ENCODE measurements at places on chromosomes 7 and 10.

DNA sequence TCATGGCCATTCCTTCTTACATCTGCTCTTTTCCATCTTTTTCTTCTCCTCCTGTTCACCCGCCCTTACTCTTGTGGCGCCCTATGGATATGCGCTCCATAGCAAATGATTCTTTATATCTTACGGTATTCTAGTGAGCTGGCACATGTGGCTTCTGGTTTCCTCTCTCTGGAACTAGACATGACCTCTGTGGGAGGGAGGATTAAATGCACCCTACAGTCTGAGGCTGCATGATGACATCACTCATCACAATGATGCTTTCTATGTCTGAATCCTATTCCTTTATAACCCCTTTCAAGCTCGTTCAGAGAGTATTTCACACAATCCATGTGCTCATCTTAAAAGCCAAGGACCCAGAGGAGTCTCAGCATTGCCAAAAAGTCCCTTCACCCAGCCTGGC is 153.3 kb downstream of the EGFR start:
- no peak for DNase-seq

DNA sequence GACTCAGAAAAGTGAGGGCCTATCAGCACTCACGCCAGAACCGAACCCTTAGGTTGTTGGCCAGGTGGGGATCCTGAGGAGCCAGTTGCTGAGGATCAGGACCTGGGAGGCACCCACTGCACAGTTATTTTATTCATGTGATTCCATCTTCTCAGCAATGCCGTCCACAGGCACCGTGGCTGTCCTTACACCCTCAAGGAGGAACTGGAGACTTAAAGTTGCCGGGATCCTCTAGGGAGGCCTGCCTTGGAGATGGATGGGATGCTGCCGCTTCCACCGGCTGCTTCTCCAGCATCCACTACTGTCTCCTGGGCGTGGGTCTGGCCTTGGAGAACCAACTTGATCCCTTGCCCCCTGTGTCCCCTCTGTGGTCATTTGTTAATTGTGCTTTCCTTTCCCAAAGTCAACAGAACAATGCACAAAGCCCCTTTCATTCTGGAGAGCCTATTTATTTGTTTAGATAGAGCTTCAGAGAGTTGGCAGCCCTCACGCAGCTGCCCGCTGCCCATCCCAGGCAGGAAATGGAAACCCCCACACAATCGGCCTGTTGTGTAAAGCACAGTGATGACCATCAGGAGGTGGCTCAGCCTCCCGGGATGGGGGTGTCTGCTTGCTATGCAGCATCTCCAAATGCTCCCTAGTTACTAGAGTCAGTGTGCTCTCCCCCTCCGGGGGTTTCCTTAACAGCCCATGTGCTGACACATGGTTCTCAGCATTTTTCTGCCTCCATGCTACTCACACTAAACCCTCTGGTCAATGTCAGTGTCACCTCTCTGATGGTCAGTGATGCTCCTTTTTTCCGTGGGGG is 52.9 kb upstream of the IGFBP3 start:
- DNase-seq, result peak; percentile 78

- DNase-seq, result no peak
Observed at GRCh38 chr10:45460235-45460878, 86.3 kb downstream of the ALOX5 start.

- no peak for DNase-seq
Observed at GRCh38 chr10:80371467-80371866, 14.9 kb downstream of the DYDC2 start.

GRCh38 chr7:100475549-100475948 is 3.5 kb downstream of the TSC22D4 start:
- no peak for DNase-seq

GRCh38 chr7:53993224-53993623 is 549.0 kb upstream of the VSTM2A start:
- no peak for DNase-seq

DNA sequence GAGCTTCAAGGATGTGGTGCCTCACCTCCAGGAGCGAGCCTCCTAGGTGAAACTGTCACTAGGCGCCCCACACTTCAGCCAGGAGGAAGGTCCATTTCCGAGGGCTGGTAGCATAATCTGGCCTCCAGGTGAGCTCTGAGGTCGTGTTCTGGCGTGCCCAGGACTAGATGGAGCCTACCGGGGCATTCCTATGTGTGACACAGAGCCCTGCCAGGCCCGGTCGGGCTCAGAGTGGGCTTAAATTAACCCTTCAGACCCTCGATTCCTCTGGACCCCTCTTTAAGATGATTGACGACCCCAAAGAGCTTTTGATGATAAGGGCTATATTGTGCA is 233.1 kb downstream of the EBF3 start:
- no peak for DNase-seq

DNA sequence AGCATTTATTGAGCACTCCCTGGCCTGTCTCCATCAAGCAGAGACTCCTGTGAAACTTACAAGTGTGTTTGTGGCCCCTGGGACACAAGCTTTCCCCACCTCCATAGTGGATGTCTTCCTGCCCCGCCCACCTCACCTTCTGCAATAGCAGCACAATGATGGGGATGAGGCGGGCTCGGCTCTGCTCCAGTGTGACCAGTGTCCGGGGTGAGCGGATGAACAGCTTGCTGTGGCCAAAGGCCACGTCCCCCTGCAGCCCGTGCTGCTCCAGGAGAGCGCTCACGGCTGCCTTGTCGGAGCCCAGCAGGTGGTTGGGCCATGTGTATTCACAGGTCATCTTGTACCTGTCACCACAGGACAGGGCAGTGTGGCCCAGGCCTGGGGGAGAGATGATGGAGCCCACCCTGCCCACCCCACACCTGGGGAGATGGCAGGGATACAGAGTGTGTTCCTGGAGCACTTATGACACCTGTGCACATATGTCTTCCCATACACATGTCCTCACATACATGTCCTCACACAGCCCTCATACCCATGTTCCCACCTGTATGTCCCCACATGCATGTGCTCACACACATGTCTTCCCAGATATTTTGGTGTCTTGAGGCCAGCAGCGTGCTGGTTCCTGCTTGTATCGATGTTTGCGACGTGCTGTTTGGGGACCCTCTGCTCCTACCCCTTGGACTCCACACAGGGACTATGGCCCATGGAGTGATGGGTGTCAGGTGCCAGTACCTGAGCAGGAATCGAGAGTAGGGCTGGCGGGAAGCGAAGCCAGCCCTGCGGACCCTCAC is 12.7 kb downstream of the MYO1G start:
- no peak for DNase-seq

- no peak for DNase-seq
Observed at GRCh38 chr7:1848013-1848640, 178.1 kb downstream of the ELFN1 start.

DNA sequence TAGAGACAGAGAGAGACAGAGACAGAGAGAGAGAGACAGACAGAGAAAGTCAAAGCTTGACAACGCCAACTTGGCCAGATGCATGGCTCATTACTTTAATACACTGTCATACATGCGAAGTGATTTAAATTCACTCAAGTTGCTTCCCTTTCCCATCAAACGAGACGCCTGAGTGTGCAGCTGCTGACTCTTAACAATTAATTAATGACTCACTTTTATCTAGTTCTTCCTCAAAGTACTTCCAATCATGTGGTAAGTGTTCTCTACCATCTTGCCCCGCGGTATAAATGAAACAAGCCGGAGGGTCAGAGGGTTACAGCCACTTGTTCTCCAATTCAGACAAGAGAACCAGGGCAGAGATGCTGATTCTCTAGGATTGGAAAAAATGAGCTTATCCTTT is 90.8 kb downstream of the SFMBT2 start:
- no peak for DNase-seq

DNA sequence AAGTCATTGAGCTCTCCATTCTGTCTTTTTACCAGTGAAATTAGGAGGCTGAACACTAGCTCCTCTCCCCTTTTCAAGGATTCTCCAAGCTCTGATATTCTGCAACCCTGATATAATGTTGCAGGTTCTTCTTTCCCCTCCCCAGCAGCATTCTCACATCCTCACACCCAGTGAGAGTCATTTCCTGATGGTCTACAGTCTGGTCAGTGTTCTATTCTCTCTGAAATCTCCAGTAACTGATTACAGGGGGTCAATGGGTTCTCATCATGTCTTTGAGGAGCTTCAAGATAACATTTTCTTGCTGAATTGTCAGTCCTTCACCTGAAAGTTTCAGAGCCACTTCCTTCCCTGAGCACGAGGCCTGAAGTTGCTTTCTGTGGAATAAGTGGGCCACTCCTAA is 299.4 kb downstream of the PTEN start:
- DNase-seq, result no peak

DNA sequence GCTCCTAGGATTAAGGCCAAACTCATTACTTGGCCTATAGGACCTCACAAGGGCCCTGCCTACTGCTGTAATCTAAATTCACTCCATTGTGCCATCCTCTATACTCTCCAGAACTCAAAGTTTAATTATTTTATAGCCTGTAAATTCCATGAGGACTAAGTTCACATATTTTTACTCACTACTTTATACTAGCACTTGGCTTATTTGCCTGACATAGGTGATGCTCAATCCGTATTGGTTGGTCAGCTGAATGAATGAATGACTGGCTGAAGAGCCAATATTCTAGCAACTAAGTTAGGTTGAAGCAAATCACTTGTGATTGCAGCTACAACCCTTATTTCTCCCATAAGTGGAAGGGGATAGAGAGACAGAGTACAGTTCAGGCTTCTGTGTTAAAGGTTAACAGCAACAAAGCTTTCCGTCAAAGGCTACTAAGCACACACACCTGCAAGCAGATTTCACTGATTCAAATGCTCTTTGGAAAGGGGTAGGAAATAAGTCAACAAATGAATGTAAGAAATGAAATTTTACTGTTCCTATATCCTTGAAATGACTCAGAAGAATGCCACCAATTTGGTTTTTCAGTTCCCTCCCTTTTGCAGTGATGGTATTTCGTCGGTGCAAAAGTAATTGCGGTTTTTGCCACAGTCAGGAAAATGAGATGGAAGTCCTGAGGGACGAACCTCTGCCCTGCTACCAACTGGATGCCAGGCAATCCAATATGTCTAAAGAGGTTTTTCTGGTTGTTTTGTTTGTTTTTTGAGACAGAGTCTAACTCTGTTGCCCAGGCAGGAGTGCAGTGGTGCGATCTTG is 120.7 kb downstream of the COL28A1 start:
- no peak for DNase-seq

GRCh38 chr7:25765110-25765655 is 386.8 kb upstream of the NFE2L3 start:
- DNase-seq, result no peak

DNA sequence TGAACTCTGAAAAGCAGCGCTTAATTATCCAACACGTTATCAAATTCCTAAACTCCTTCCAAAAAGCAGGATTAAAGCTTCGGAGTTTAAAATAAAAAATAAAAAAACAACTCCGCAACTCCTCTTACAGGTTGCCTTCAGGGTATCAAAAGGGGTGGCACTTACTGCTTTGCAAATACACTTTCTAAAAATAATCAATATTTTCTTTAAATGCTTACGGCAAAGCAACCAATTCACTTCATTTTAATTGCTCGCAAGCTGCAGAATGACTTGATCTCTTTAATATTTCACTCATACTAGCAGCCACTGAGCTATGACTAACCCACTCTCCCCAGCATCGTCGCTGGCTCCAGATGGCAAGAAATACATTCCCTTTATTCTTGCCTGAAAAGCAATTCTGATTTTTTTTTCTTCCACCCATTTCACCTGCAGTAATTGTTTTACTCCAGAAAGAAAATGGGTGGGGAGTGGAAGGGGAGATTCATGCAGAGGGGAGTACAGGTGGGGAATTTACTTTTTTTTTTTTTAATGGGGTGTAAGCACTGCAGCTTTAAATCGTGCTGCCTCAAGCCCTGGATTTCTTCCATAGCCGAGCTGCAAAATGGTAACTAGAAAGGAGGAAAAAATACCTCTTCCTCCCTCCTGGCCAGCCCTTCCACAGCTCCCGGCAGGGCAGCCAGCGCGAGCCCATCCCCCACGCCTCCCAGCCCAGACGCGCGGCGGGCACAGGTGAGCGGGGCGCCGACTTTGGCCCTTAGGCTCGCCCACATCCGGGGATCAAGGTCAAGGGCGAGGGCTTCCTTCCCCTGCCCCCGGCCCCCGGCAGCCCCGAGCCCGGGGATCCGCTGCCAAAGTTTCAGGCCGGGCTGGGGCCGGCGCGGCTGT is 54.2 kb upstream of the FHIP2A start:
- peak; percentile 78 for DNase-seq

- no peak for DNase-seq
Observed at GRCh38 chr10:130040817-130041330, 69.8 kb downstream of the C10orf143 start.

- DNase-seq, result peak; percentile 43
Observed at GRCh38 chr7:76069238-76069638, 21.3 kb downstream of the MDH2 start.

- DNase-seq, result no peak
Observed at GRCh38 chr10:121675344-121675743, 77.1 kb upstream of the FGFR2 start.

- no peak for DNase-seq
Observed at GRCh38 chr7:3657206-3657605, 356.2 kb downstream of the SDK1 start.

GRCh38 chr10:89646889-89647657 is 2.0 kb upstream of the PANK1 start:
- DNase-seq, result no peak

DNA sequence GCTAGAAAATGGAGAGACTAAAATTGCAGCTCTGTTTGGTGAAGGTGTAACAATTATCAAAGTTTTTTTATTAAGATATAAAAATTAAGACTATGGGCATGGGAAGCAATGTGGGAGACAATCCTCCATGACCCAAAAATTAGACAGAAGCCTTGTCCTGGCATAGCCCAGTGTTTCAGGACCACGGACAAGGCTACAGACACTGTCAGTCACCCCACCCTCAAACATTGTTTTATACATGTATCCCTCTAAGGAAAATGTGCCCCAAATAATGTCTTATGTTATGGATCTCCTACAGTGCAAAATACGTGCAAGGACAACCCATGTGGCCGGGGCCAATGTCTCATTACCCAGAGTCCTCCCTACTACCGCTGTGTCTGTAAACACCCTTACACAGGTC is 24.0 kb downstream of the HABP2 start:
- no peak for DNase-seq

GRCh38 chr7:40996233-40996677 is 706.6 kb downstream of the INHBA start:
- DNase-seq, result no peak

- no peak for DNase-seq
Observed at GRCh38 chr10:16367621-16368292, 69.1 kb upstream of the PTER start.

Data from dorsolateral prefrontal cortex (tissue), 122 donors.